ENCODE measurements at places on chromosomes 1 and 21.

- no peak for DNase-seq
These were observed 262.3 kb upstream of the BRINP3 start for GRCh38 chr1:190739926-190740325.

GRCh38 chr1:32335790-32336590, at the start of gene MARCKSL1:
MARCKSL1 (minus strand) TSS chr1:32336233; CDS start chr1:32336033, 200 bp downstream.
- DNase-seq, result peak; percentile 89

DNA sequence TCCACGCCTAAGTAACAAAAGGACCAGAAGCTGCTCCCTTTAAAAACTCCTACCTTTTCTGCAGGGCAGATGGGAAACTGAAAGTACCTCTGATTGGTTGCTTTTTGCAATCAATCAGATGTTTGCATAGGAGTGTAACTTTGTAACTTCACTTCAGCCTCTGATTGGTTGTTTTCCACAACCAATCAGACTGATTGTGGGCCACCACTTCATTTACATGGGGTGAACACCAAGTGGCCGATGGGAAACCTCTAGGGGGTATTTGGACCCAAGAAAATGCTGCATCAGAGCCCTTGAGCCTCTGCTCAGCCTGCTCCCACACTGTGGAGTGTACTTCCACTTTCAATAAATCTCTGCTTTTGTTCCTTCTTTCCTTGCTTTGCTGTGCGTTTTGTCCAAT, 32.8 kb upstream of the CD1D start:
- DNase-seq, result no peak

DNA sequence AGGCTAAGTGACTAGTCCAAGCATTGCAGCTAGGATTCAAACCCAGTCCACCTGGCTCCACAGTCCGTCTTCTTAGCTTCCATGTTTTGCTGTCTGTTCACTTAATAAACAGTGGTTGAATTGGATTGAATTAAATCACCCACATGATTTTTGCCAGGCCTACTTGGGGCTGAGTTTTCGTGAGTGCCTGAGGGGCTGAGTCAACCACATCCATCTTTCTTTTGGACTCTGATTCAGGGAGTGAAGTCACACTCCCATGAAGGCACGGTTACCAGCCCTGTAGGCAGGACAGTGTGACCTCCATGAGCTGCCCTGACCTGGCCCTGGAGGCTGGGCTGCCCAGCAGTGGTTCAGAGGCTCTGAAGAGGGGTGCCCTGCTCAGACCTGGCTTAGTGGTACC, 123.7 kb downstream of the ACTL8 start:
- DNase-seq, result no peak

DNA sequence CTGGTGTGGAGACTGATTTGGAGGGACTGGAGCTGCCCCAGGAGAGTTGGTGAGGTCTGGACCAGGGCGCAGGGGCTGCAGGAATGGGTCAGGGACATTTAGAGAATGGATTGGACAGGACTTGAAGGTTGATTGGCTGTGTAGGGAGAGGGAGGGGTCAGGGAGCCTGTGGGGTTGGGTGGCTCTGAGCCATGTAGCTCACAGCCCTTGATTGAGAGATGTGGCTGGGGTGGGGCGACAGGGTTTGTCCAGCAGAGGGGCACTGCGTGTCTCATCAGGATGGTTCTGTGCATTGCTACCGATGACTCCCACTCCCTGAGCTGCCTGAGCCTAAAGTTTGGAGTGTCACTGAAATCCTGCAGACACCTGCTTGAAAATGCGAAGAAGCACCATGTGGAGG, 12.1 kb downstream of the AZIN2 start:
- no peak for DNase-seq

GRCh38 chr1:44321466-44321865, 33.6 kb downstream of the ERI3 start:
- DNase-seq, result no peak

All from globus pallidus (tissue), 1 donor.